Fibroblast of skin of scalp (primary cell): ENCODE measurements at places on chromosomes 4 and X.

DNA sequence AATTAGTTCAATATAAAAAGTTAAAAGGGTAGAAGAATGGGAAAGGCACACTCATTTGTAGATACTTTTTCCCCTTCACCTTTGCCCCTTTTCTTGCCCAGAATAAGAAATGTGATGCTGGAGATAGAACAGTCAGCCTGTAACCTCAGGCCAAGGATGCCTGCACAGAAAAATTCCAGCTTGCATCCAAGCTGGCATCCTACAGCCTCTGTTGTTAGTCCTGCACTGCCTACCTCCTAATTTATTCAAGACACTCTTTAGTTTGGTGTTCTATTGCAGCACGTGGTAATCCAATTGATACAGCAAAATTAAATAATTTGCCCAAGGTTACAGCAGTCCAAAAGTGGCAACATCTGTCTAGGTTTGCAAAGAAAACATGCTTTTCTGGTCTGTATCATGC, 9.7 kb upstream of the USO1 start:
- DNase-seq, result no peak

- DNase-seq, result no peak
Observed at GRCh38 chrX:108270280-108270679, 167.9 kb downstream of the COL4A6 start.

DNA sequence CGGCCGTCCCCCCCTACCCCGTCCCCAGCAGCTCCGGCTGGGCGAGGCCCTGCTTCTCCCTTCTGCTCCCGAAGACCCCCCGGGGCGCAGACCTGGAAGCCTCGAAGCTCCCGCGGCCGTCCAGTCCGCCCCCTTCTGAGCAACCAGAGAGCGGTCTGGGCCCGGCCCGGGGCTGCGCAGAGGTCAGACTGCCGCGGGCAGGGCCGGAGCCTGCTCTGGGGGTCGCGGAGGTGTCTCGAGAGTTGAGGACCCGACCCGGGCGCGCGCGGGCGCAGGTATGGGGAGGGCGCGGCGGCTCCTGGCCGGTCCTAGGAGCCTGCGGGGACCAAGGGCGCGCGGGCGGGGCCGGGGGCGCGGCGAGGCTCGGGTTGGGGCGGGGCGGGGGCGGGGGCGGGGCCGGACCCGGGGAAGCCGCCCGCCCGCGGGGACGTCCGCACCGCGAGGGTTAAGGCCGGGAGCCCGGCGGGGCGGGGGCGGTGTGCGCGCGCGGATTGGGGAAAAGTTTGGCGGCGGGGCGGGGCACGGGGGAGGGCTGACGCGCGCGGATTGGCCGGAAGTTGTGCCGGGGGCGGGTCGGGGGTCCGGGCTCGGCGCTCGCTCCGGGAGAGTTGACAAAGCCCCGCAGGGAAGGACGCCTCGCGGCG, at the start of gene FGFRL1:
FGFRL1 (plus strand) TSS at position 605 of the 644 bp plus-strand sequence. CDS start 860 bp downstream, outside the sequence.
- DNase-seq, result peak; percentile 92

DNA sequence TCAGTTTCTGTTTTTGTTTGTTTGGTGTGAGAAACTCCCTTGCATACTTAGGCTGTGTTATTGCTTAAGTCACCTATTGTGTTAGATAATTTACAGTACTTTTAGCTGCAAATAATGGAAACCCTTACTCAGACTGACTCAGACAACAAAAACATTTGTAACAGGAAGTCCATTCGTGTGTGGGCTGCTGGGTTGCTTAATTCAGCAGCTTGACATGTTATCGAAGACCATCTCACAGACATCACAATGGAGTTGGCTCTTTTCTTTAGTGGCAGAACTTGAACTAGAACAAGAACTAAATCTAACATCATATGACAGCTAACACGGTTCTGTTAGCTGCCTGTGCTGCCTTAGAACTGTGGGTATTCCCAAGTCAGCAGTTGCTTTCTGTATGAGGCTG, 9.9 kb upstream of the GABRE start:
- DNase-seq, result peak; percentile 83

- no peak for DNase-seq
Observed at GRCh38 chr4:80507077-80507476, 171.5 kb downstream of the CFAP299 start.

DNA sequence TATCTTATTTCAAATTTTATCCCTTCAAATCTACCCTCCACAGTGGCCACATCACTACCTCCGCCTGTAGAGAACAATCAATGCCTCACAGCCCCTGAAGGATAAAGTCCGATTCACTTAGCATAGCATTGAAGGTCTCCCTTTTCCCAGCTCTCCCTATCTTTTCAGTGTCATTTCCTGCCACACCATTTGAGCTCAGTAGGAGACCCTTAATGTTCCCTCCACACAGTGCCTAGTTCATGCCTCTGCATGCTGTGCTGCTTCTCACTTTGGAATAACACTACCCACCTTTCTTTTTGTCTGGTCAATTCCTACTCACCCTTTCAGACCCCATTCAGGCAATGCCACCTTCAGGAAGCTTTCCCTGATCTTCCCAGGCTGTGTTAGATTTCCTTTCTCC, 23.6 kb upstream of the SCOC start:
- DNase-seq, result no peak

DNA sequence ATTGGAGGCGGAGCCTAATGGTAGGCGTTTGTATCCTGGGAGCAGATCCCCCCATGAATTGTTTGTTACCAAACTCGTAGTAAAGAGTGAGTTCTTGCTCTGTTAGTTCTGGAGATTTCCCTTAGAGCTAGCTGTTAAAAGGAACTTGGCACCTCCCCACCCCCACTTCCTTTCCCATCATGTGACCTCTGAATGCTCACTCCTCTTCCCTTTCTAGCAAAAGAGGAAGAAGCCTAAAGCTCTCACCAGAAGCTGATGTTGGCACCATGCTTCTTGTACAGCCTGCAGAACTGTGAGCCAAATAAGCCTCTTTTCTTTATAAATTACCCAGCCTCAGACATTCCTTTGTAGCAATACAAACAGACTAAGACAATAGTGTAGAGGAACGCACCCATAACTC, 13.8 kb upstream of the ATOH1 start:
- DNase-seq, result no peak

GRCh38 chr4:87179751-87180150, 40.7 kb downstream of the KLHL8 start:
- peak; percentile 34 for DNase-seq
